ENCODE measurements at places on chromosomes 4 and X. TPM values are rescaled to one million over a fixed set of nuclear protein-coding genes. Genes with fewer than 3 reads are reported as not detected.

The FGF13 gene
- polyA plus RNA-seq, result not detected

The MAGEE1 gene
- polyA plus RNA-seq, result 6.1 TPM

The MAGEC2 gene
- polyA plus RNA-seq, result not detected

The TRAPPC11 gene
- polyA plus RNA-seq, result 22.7 TPM

The CACNA1F gene
- polyA plus RNA-seq, result not detected

The ADAMTS3 gene
- not detected for polyA plus RNA-seq

The MAP7D2 gene
- polyA plus RNA-seq, result not detected

The SPANXN4 gene
- polyA plus RNA-seq, result not detected

The TKTL2 gene
- not detected for polyA plus RNA-seq

The SLC4A4 gene
- 0.12 TPM for polyA plus RNA-seq

The RP2 gene
- polyA plus RNA-seq, result 5.8 TPM

The KDR gene
- not detected for polyA plus RNA-seq

The HERC6 gene
- 32.0 TPM for polyA plus RNA-seq

The SMPX gene
- polyA plus RNA-seq, result not detected

The CITED1 gene
- 0.58 TPM for polyA plus RNA-seq

The SLC38A5 gene
- polyA plus RNA-seq, result 20.1 TPM

The ARHGAP24 gene
- not detected for polyA plus RNA-seq

The CT45A2 gene
- polyA plus RNA-seq, result not detected

The BANK1 gene
- polyA plus RNA-seq, result 0.11 TPM

The FAM184B gene
- polyA plus RNA-seq, result not detected

The TAF7L gene
- not detected for polyA plus RNA-seq

The HTRA3 gene
- polyA plus RNA-seq, result not detected

The LINC00632 gene
- not detected for polyA plus RNA-seq

The AADAT gene
- polyA plus RNA-seq, result not detected

The SYAP1 gene
- polyA plus RNA-seq, result 14.5 TPM

The ADH5 gene
- 171 TPM for polyA plus RNA-seq

The RGN gene
- not detected for polyA plus RNA-seq

The CFAP99 gene
- polyA plus RNA-seq, result not detected

The KCND1 gene
- polyA plus RNA-seq, result not detected

The OCIAD2 gene
- 245 TPM for polyA plus RNA-seq

The XAGE3 gene
- polyA plus RNA-seq, result not detected

The SPIN4 gene
- polyA plus RNA-seq, result 0.52 TPM

The AMOT gene
- 2.7 TPM for polyA plus RNA-seq

The CENPVL3 gene
- not detected for polyA plus RNA-seq

The ETDA gene
- not detected for polyA plus RNA-seq

The GABRB1 gene
- polyA plus RNA-seq, result not detected

The SRPX2 gene
- not detected for polyA plus RNA-seq

The SETD7 gene
- 5.6 TPM for polyA plus RNA-seq

The ADAM29 gene
- not detected for polyA plus RNA-seq

The SGMS2 gene
- not detected for polyA plus RNA-seq

The HTN3 gene
- polyA plus RNA-seq, result not detected
